Lower lobe of right lung (tissue), 2 donors: ENCODE measurements at places on chromosomes 5 and 9. TPM values are rescaled to one million over a fixed set of nuclear protein-coding genes. Genes with fewer than 3 reads are reported as not detected.

GRCh38 chr9:134390537-134390936, 64.3 kb downstream of the RXRA start:
- peaks cover 8% of the 10 kb centered on the region for H3K36me3 ChIP-seq
- no peak overlapping the region for H3K4me3 ChIP-seq
- no peaks in the 10 kb centered on the region for H3K27me3 ChIP-seq
- H3K27ac ChIP-seq: peak overlapping the region; percentile 60

DNA sequence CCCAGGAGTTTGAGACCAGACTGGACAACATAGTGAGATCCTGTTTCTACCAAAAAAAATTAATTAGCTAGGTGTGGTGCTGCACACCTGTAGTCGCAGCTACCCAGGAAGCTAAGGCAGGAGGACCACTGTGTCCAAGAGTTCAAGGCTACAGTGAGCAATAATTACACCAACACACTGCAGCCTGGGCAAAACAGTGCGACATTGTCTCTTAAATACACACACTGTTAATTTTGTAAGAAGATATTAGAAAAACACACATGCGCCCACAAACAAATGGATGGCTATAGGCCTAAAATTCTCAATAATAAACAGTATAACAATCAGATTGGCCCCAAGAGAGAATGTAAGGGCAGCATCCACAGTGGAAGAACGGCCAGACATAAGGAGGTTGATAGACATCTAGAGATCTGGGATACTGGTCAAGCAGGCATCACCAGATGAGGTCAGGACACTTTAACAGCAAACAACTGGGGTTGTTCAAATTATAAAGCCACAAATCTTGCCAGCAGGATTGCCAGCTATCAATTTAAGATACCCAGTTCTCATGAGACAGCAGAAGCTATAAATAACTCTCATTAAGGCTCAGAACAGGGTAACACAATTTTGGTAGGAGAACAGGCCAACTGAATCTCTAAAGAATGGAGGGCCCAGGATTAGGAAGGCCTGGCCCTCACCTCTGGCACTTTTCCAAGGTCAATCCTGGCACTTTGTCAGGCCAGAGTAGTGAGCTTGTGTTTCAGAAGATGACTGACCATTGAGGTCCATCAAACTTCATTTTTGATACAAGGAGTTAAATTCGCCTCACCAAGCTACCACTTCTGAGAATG, 29.5 kb downstream of the GOLPH3 start:
- no peaks in the 10 kb centered on the region for H3K27me3 ChIP-seq
- no peak for DNase-seq
- no peak overlapping the region for H3K4me3 ChIP-seq
- H3K4me1 ChIP-seq: peaks cover 58% of the 10 kb centered on the region

GRCh38 chr5:1736065-1736464, 63.6 kb downstream of the MRPL36 start:
- no peak overlapping the region for H3K4me3 ChIP-seq
- DNase-seq: no peak
- peaks cover 21% of the 10 kb centered on the region for H3K27me3 ChIP-seq
- no peak overlapping the region for H3K27ac ChIP-seq
- H3K4me1 ChIP-seq: no peaks in the 10 kb centered on the region

DNA sequence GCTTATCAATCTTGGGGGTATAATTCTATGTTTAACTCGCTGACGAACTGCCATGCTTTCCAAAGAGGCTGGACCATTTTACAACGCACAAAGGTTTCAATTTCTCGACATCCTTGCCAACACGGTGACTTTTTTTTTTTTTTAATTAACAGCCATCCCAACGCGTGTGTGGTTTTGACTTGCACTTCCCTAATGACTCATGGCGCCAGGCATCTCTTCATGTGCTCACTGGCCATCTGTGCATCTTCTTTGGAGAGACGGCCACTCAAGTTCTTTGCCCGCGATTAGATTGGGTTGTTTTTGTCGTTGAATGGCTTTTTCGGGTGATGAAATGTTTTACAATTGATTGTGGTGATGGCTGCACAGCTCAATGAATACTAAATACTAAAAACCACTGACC, 12.5 kb upstream of the CARD9 start:
- H3K4me3 ChIP-seq: no peak overlapping the region
- no peak for DNase-seq
- no peaks in the 10 kb centered on the region for H3K4me1 ChIP-seq
- H3K27me3 ChIP-seq: no peaks in the 10 kb centered on the region
- H3K27ac ChIP-seq: no peak overlapping the region

INSL4 gene
- total RNA-seq: not detected

GRCh38 chr5:53749621-53750020, 189.2 kb downstream of the NDUFS4 start:
- H3K27ac ChIP-seq: no peak overlapping the region
- H3K27me3 ChIP-seq: no peaks in the 10 kb centered on the region
- H3K36me3 ChIP-seq: no peaks in the 10 kb centered on the region
- DNase-seq: no peak

DNA sequence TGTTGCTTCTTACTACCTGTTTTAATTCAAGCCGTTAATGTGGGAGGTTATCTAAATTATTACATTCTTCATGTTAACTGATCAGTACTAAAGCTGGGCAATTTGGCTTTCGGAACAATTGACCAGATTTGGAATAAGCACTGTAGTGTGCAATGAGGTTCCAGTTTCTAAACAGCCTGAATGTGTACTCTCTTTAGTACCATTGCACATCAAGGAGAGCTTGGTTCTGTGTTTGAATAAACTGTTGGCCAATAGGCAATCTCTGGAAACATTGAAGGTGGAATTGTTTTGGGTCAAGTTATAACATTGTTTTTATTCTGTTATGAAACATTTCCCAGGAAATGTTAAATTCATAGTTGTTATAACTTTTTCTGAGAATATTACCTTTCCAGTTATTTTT, 105.2 kb downstream of the PBX3 start:
- H3K4me1 ChIP-seq: no peaks in the 10 kb centered on the region
- H3K4me3 ChIP-seq: no peak overlapping the region
- DNase-seq: no peak
- no peaks in the 10 kb centered on the region for H3K27me3 ChIP-seq
- no peaks in the 10 kb centered on the region for H3K36me3 ChIP-seq

PFN3 gene
- total RNA-seq: not detected

GRCh38 chr5:53882006-53882675, 321.7 kb downstream of the NDUFS4 start:
- H3K36me3 ChIP-seq: no peaks in the 10 kb centered on the region
- H3K27me3 ChIP-seq: no peaks in the 10 kb centered on the region
- H3K27ac ChIP-seq: no peak overlapping the region
- no peak for DNase-seq
- no peak overlapping the region for H3K4me3 ChIP-seq

GRCh38 chr5:17663182-17663581, 28.9 kb downstream of the TAF11L14 start:
- DNase-seq: no peak
- H3K36me3 ChIP-seq: no peaks in the 10 kb centered on the region
- H3K27ac ChIP-seq: no peak overlapping the region
- no peaks in the 10 kb centered on the region for H3K27me3 ChIP-seq

GRCh38 chr9:113541019-113541900, 77.7 kb downstream of the RGS3 start:
- H3K4me3 ChIP-seq: no peak overlapping the region
- H3K27ac ChIP-seq: no peak overlapping the region
- no peak for DNase-seq
- H3K27me3 ChIP-seq: no peaks in the 10 kb centered on the region

DNA sequence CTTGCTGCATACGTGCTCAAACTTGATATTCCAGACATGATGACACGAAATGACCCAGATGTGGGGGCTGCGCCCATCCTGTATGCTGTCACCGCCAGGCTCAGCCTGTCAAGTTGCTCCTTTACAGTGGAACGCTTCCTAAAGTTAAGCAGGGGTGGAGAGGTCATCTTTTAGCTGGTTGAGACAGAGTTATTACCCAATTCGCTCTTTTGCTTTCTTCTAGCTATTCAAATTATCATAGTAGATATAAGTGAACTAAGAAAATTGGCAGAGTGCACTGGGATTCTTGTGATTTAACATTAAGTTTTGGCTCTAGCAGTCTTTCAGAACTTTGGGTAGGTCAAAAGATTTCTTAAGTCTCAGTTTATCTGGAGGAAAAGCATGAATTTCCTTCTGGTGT, 69.8 kb upstream of the BASP1 start:
- no peaks in the 10 kb centered on the region for H3K36me3 ChIP-seq
- H3K4me3 ChIP-seq: no peak overlapping the region
- DNase-seq: no peak
- H3K4me1 ChIP-seq: no peaks in the 10 kb centered on the region

DNA sequence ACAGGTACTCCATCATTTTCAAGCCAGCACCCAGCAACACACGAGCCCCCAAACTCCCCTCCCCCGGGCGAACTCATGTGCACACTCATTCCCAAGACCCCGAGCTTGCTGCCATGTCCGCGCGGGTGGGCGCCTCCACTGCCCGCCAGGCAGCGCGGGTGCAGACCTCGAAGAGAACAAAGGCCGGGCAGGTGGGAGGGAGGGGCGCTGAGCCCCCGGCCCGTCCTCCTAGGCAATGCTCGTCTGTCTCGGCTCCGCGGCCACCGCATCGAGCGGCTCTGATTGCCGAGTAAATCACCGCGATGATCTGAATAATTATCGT, 47.1 kb upstream of the PSD2 start:
- H3K36me3 ChIP-seq: no peaks in the 10 kb centered on the region
- no peak overlapping the region for H3K27ac ChIP-seq
- peaks cover 33% of the 10 kb centered on the region for H3K4me1 ChIP-seq

SPAG8 gene
- 13.3 TPM for total RNA-seq

GRCh38 chr9:133089271-133089671, 27.5 kb downstream of the CEL start:
- no peaks in the 10 kb centered on the region for H3K27me3 ChIP-seq
- no peaks in the 10 kb centered on the region for H3K36me3 ChIP-seq
- no peak overlapping the region for H3K4me3 ChIP-seq
- no peak overlapping the region for H3K27ac ChIP-seq

DNA sequence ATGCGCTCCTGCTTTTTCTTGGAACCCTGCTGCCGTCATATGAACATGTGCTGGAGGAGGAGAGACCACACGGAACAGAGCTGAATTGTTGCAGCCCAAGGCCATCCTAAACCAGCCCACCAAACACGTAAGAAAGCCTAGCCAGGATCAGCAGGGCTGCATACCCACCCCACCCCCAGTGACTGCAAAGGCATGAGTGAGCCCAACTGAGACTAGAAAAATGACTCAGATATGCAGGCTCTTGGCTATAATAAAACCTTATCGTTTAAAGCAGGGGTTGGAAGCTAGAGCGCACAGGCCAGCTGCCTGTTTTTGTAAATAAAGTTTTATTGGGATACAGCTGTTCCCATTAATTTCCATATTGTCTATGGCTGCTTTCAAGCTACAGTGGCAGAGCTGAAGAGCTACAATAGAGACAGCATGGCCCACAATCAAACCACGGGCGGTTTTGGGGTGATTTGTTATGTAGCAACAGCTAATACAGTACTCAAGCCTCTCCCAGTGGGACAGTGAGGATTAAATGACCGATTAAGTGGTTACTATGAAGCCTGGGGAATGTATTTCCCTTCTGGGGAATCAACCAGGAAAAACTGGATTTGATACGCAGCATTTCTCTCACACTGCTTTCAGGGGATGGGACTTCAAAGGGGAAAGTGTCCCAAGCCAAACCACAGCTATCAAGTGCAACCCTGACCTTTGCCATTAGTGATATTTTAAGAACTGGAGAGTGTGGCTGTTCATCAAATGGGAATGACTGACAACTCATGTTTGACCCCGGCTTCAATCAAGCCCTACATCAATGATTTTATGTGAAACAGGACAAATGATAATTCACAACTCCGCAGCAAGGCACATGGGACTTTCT, 6.3 kb downstream of the SHB start:
- H3K27ac ChIP-seq: no peak overlapping the region
- H3K27me3 ChIP-seq: no peaks in the 10 kb centered on the region
- H3K4me3 ChIP-seq: no peak overlapping the region
- DNase-seq: no peak
- no peaks in the 10 kb centered on the region for H3K36me3 ChIP-seq
- peaks cover 86% of the 10 kb centered on the region for H3K4me1 ChIP-seq

DNA sequence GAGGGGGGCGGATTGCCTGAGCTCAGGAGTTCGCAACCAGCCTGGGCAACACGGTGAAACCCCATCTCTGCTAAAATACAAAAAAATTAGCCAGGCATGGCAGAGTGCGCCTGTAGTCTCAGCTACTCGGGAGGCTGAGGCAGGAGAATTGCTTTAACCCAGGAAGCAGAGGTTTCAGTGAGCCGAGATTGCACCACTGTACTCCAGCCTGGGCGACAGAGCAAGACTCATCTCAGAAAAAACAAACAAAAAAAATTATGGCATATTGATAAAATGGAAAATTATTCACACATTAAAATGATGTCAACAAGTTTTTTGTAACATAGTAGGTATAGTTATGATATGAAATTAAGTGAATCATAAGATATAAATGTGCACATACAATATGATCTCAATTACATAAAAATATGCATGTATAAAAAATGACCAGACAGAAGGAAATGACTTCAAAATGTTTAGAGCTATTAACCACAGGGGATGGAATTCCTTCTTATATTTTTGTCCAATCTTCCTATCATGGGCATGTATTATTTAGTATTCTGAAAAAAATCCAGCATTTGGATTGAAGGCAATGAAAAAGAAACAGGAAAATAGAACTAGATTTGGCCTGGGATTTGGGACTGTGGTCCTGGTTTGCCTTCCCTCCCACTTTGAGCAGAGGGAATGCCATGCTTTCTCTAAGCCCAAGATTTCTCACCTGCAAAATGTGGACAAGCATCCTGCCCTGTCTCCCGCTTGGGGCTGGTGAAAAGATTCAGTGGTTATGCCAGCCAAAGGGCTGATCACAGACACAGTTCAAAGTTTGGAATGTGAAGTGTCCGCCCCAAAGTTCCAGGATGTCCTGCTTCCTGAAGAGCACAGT, 19.5 kb downstream of the SPAAR start:
- no peak overlapping the region for H3K27ac ChIP-seq
- H3K4me1 ChIP-seq: peaks cover 18% of the 10 kb centered on the region
- H3K4me3 ChIP-seq: no peak overlapping the region
- DNase-seq: no peak
- H3K27me3 ChIP-seq: no peaks in the 10 kb centered on the region
- H3K36me3 ChIP-seq: no peaks in the 10 kb centered on the region

DNA sequence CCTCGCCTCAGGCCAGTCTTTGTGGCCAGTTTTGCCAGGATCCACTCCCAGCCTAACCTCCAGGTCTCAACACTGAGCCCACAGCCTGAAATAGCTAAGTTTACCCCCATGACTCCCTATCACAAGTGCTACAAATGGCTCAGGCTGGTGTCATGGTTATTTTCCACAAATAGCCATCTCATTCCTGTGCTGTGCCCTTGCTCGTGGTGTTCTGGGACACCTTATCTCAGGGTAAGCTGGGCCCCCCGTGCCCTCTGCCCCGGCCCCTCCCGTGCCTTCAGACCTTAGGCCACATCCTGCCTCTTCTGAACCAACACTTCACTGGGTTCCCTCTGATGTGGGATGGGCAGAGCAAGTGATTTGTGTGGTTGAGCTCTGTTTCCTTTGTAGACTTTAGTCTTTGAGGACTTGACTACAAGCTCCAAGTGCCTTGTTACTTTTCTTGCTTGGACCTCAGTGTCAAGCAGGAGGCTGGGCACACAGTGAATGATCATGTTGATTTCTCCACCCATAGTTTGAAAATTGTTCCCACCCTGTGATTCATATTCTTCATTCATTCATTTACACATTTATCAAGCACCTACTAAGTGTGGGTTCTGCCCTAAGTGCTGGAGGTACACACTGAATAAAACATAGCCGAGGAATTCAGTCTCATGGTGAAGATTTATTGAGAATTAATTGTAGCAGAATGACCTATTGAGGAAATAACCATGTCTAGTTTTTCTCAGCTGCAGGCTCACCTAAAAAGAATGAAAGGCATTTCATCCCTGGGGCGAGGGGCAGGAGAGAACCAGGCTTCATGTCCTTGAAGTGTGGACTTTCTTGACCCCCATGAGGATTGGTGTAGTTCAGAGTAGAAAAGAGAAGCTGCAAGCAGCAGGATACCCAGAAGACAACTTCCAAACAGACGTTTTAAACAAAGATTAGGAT, 84.5 kb upstream of the CTNNA1 start:
- no peak overlapping the region for H3K4me3 ChIP-seq
- no peak for DNase-seq
- H3K27ac ChIP-seq: no peak overlapping the region
